ENCODE measurements at places on chromosomes 16 and 17.

GRCh38 chr17:61260071-61260797, 139.4 kb upstream of the TBX2 start:
- H3K4me1 ChIP-seq: peaks cover 35% of the 10 kb centered on the region
- peak; percentile 41 for DNase-seq
- peak overlapping the region; percentile 94 for H3K27ac ChIP-seq
- H3K4me3 ChIP-seq: no peak overlapping the region

- H3K36me3 ChIP-seq: no peaks in the 10 kb centered on the region
- no peak overlapping the region for H3K4me3 ChIP-seq
- H3K4me1 ChIP-seq: no peaks in the 10 kb centered on the region
- no peak overlapping the region for H3K27ac ChIP-seq
- H3K27me3 ChIP-seq: no peaks in the 10 kb centered on the region
Measured at GRCh38 chr16:50256604-50257003, 9.7 kb upstream of the ADCY7 start.

GRCh38 chr16:2206420-2206779, 1.1 kb downstream of the MLST8 start:
- no peaks in the 10 kb centered on the region for H3K27me3 ChIP-seq
- H3K4me3 ChIP-seq: peak overlapping the region; percentile 75
- peaks cover 5% of the 10 kb centered on the region for H3K36me3 ChIP-seq
- H3K27ac ChIP-seq: no peak overlapping the region
- peaks cover 19% of the 10 kb centered on the region for H3K4me1 ChIP-seq

- H3K4me3 ChIP-seq: no peak overlapping the region
- H3K27me3 ChIP-seq: no peaks in the 10 kb centered on the region
- no peak for DNase-seq
- H3K4me1 ChIP-seq: peaks cover 3% of the 10 kb centered on the region
- H3K36me3 ChIP-seq: no peaks in the 10 kb centered on the region
- no peak overlapping the region for H3K27ac ChIP-seq
Measured at GRCh38 chr16:14372471-14372870, 257.6 kb downstream of the PARN start.

GRCh38 chr17:21292867-21293830, 8.6 kb downstream of the MAP2K3 start:
- peaks cover 4% of the 10 kb centered on the region for H3K27me3 ChIP-seq
- no peaks in the 10 kb centered on the region for H3K36me3 ChIP-seq
- no peak overlapping the region for H3K4me3 ChIP-seq
- no peak overlapping the region for H3K27ac ChIP-seq

- peak overlapping the region; percentile 72 for H3K27ac ChIP-seq
- DNase-seq: no peak
- no peak overlapping the region for H3K4me3 ChIP-seq
- no peaks in the 10 kb centered on the region for H3K36me3 ChIP-seq
- no peaks in the 10 kb centered on the region for H3K27me3 ChIP-seq
- peaks cover 30% of the 10 kb centered on the region for H3K4me1 ChIP-seq
Measured at GRCh38 chr17:1134634-1135324, 45.0 kb downstream of the ABR start.

DNA sequence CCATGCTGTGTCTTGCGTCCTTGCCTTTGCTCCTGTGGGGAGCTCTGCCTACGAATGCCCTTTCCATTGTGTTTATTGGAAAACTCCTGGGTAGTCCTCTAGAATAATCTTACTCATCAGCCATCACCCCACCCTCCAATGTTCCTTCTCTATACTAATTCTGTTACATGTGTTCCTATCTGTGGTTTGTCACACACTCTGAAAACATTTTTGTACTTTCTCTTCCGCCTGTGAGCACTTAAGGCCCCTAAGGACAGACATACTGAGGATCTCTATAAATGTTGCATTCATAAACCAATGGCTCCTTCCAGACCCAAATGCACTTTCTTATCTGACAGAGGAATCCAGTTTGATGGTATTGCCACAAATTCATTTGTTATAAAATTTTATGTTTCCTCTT, 53.9 kb upstream of the MON1B start:
- no peaks in the 10 kb centered on the region for H3K36me3 ChIP-seq
- H3K4me3 ChIP-seq: no peak overlapping the region
- no peak overlapping the region for H3K27ac ChIP-seq
- H3K27me3 ChIP-seq: no peaks in the 10 kb centered on the region

DNA sequence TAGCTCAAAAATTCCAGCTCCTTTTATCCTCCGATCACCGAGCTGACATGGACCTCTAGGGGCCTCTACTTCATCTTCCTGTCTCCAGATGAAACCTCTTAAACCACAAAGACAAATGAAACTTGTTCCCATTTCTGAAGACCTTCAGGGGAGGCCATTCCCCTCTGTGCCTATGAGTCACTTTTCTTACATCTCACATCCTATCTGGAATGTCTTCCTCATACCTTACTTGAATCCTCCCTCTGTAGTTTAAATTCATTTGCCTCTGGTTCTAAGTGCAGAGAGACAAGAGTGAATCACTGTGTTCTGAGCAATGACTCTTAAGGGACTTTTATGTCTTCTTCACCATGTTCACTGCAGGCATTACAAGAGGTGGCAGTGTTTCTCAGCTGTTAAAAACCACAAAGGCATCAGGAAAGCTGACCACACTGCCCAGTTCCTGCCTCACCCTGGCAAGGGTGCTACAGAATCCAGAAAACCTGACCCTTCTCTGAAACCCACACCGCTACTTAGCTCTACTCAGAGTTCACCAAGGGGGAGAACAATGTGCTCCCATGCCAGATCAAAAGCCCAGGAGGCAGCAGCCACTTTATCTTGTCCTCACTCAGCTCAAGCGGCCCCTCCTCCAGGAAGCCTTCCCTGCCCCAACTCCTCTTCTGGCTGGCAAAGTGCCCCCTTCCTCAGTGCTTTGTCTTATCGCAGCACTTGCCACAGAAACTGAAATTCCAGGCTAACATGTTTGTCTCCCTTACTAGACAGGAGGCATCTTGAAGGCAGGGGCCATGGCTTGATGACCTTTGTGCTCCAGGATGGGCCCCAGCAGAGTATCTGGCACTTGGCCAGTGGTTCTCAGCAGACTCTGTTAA, 6.4 kb downstream of the CUEDC1 start:
- H3K27me3 ChIP-seq: no peaks in the 10 kb centered on the region
- no peak overlapping the region for H3K4me3 ChIP-seq
- H3K4me1 ChIP-seq: peaks cover 6% of the 10 kb centered on the region
- no peak overlapping the region for H3K27ac ChIP-seq

GRCh38 chr17:1089915-1090314, 89.9 kb downstream of the ABR start:
- H3K27me3 ChIP-seq: no peaks in the 10 kb centered on the region
- peak; percentile 80 for DNase-seq
- H3K36me3 ChIP-seq: peaks cover 6% of the 10 kb centered on the region
- H3K27ac ChIP-seq: peak overlapping the region; percentile 62
- no peak overlapping the region for H3K4me3 ChIP-seq

DNA sequence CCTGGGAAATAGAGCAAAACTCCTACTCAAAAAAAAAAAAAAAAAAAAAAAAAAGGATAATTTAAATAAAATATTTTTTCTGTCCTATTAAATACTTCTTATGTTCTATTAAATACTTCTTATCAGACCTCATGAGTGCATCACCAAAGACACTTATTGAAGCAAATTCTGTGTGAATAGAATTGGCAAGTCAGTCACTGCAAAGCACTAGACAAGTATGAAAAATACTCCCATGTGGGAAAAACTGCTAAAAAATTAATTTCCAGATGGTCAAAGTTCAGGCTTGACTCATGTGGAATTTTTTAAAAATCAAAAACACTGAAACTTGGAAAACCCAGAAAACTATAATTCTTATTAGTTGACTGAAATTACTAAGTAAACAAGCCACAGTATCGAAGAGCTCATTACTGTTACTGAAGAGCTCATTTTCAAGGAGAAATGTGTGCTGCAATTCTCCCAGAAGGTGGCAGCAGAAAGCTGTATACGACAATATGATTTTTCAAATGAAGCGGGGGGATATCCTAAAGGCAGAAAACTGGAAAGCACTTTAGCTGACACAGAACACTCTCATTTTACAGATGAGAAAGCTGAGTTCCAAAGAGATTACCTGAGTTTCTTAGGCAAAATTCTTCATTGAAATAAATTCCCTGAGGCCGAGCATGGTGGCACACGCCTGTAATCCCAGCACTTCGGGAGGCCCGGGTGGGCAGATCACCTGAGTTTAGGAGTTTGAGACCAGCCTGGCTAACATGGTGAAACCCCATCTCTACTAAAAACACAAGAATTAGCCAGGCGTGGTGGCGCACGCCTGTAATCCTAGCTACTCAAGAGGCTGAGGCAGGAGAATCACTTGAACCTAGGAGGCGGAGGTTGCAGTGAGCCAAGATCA, 15.9 kb upstream of the FBXO47 start:
- H3K36me3 ChIP-seq: no peaks in the 10 kb centered on the region
- peak; percentile 79 for DNase-seq
- no peaks in the 10 kb centered on the region for H3K27me3 ChIP-seq
- H3K4me3 ChIP-seq: no peak overlapping the region

DNA sequence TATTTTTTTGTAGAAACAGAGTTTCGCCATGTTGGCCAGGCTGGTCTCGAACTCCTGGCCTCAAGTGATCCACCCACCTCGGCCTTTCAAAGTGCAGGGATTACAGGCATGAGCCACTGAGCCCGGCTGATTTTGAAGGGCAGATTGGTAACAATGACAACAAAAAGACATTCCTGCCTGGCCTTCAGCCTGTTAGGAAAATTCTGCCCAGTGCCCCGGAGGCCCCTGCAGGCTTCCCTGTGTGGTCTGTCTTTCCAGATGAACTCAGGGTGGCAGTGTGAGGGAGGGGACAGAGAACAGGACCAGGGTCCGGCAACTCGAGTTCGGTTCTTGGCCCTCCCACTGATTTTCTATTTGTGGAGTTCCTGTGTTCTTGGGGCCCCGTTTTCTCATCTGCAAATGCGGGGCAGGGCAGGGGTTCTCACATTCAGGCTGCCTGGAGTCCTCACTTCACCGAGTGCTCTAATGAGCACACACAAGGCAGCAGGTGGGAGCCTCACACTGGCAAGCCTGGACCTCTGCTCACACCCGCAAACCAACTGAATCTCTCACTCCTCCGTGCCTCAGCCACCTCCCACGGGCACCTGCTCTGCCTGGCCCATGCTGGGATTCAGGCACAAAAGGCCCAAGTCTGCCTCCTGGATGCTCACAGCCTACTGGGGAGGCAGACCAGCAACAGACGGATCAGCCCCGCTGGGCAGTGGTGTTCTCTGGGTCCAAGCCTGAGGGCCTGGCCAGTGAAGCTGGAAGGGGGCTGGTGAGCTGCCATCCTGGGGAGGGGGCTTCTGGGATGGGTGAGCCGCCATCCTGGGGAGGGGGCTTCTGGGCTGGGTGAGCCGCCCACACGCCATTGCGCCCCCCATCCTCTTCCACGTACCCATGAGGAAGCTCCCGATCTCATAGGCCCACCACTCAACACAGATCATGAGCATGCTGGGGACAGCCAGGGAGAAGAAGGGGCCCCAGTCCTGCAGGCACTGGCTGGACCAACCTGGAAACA, 10.3 kb downstream of the SLC47A2 start:
- no peak for DNase-seq
- no peaks in the 10 kb centered on the region for H3K27me3 ChIP-seq
- H3K4me1 ChIP-seq: peaks cover 51% of the 10 kb centered on the region
- peak overlapping the region; percentile 96 for H3K27ac ChIP-seq
- no peaks in the 10 kb centered on the region for H3K36me3 ChIP-seq

Data from cardiac muscle cell (in vitro differentiated cells and primary cell).